CD4-positive, alpha-beta T cell treated with Interleukin-2 at 100 ng/mL for 4 hours (primary cell): ENCODE measurements at places on chromosomes 3 and 15.

GRCh38 chr15:60370869-60371136 is 27.0 kb downstream of the ANXA2 start:
- no peak for DNase-seq

GRCh38 chr3:159994182-159994581 is 5.5 kb downstream of the IL12A start:
- DNase-seq, result no peak

GRCh38 chr3:83003917-83004316 is 1242.5 kb upstream of the GBE1 start:
- no peak for DNase-seq

DNA sequence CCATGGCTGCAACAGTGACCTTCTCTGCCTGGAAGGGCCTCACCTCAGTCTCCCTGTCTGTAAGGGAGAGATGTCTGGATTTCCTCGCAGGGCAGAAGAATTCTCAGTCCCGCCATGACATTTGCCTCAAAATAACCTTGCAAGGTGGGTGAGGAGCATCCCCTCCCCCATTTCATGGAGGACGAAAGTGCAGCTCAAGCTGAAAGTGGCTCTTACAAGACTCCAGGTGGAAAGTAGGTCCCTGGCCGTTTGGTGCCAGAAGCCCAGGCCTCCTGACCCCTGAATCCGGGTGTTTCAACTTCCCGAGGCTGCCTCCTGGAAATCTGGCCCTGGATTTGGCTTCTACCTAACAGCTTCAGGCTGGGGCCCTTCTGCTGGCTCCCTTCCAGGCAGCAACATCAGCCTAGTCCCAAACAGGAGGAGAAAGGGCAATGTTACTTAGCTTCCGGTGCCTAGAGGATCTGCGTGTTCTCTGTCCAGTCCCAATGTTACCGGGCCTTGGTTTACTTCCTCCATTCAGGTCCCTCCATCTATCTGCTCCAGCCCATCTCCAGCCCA is 769 bp upstream of the CSPG4 start:
- no peak for DNase-seq

GRCh38 chr15:67746022-67746421 is 79.3 kb upstream of the SKOR1 start:
- DNase-seq, result no peak

DNA sequence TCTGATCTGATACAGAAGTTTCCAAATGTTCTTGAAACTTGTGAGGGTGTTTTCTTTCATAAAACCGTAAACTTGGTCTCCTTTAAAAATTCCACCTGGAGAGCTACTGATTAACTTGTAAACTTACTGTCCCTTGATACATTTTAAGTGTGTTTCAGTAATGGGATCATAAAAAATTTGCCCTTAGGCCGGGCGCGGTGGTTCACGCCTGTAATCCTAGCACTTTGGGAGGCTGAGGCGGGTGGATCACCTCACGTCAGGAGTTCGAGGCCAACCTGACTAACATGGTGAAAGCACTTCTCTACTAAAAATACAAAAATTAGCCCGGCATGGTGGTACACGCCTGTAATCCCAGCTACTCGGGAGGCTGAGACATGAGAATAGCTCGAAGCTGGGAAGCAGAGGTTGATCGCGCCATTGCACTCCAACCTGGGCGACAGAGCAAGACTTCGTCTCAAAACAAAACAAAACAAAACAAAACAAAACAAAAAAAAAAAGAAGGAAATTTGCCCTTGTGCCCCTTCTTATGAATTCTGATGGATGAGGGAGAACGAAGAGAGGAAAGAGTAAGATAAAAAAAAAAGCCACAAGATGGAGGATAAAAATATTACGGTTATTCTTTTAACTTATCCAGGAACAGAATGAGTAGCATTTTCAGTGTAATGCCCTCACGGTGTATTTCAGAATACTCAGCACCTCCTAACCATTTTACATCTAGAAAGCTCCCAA is 32.1 kb upstream of the AP4E1 start:
- DNase-seq, result no peak

DNA sequence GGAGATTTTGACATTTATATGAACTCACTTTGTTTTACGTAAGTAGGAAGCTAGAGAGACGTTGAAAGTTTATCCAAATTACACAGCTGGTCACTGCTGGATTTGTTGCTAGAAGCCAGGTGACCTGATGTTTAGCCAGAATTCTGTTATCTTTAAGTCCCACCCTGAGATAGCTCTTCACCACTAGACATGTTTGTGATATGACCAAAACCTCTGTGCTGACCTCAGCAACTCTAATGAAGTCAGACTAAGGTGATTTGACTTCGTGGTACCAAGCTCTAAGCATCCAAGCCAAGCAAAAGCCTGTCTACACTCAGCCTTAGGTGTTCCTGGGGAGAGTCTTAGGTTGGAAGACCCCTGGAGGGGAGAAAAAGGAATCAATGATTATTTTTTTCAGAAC is 102.4 kb downstream of the ARRDC4 start:
- DNase-seq, result no peak

- DNase-seq, result no peak
Observed at GRCh38 chr3:135084405-135084804, 289.3 kb downstream of the EPHB1 start.

- DNase-seq, result no peak
Observed at GRCh38 chr3:100748220-100748619, 38.9 kb downstream of the TFG start.

GRCh38 chr3:73766599-73767381 is 142.0 kb upstream of the PDZRN3 start:
- DNase-seq, result no peak

GRCh38 chr15:88115486-88116152 is 140.9 kb downstream of the NTRK3 start:
- DNase-seq, result no peak

GRCh38 chr3:48001991-48002390 is 14.2 kb downstream of the MAP4 start:
- no peak for DNase-seq

DNA sequence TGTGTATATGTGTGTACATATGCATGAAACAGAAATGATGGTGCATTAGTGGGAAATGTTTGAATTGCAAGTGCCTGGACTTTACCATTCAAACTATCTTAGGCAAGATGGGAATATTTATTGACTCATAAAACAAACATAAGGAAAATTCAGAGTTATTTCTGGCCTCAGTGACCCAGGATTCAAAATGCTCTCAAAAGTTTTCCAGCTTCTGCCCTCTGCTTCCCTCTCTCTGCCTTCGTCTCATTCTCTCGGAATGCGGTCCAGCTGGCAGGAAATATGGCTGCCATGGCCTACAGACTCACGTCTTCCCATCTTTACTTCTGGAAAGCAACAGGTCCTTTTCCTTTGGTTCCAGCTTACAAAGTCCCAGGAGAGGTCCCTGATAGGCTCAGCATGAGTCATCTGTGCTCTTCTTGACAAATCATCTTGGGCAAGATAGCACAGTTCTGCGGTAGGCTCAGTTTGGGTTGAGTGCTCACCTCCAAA is 8.7 kb upstream of the ZNF774 start:
- DNase-seq, result no peak

- DNase-seq, result no peak
Observed at GRCh38 chr3:55183201-55183600, 255.3 kb upstream of the LRTM1 start.

GRCh38 chr3:172082269-172082668 is 42.9 kb downstream of the FNDC3B start:
- no peak for DNase-seq

- DNase-seq, result no peak
Observed at GRCh38 chr3:151578495-151578894, 117.6 kb upstream of the IGSF10 start.

GRCh38 chr3:73656241-73656890 is 31.6 kb upstream of the PDZRN3 start:
- no peak for DNase-seq

DNA sequence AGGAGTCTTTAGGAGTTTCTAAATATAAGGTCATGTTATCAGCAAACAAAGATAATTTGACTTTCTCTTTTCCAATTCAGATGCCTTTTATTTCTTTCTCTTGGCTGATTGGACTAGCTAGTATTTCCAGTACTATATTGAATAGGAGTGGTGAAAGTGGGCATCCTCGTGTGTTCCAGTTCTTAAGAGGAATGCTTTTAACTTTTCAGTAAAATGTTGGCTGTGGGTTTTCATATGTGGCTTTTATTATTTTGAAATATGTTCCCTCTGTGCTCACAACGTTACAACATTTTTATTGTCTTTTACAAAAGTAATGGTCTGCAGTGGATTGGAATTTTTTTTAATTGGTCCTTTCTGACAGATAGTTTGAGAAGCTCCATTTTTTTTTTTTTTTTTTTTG is 8.2 kb upstream of the ZNF280D start:
- no peak for DNase-seq

GRCh38 chr3:181929501-181929900 is 217.8 kb downstream of the SOX2 start:
- no peak for DNase-seq

DNA sequence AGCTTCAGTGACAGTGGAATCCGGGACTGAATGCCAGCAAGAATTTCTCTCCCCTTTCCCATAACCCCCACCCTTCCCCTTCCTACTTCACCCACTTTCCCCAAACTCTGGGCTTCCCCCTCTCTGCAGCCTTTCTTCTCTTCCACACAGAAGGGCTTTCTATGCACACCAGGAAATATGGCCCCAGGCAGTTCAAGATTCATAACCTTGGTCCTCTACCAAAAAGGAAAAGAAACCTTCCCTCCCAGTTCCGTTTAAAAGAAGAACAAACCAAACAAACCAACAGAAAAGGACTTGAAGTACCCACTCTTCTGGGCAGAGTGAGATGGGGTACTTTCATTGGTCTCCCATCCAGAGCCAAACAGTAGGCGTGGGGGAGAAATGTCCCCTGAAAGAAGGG is 68.8 kb upstream of the ABHD2 start:
- DNase-seq, result no peak

DNA sequence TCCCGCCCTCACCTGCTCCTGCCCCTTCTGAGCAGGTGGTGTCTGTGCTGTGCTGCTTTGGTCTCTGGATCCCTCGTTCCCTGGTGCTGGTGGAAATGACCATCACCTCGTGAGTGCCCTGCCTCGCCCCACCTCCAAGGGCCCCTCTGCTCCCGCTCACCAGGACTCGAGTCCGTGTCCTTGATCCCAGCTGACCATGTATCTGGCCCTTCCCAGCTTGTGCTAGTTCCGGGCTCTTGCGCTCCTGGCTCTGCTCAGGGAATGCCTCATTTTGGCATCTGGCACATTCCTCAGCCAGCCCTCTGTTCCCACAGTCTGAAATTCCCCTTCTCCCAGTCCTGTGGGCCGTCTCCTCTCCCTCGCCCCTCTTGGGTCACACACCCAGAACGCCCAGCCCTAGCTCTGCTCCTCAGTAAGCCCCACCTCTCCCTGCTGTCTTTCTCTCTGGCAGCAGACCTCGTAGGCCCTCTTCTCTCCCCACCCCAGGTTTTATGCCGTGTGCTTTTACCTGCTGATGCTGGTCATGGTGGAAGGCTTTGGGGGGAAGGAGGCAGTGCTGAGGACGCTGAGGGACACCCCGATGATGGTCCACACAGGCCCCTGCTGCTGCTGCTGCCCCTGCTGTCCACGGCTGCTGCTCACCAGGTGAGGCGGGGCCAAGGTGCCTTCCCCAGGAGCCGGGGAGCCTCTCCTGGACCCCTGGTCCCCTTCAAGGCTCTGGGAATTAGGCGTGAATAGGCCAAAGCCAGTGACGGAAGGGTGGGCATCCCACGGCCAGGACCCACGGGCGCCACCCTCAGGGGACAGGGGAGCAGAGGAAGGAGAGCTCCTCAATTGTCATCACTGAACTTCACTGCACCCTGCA is 11.5 kb downstream of the SLC51A start:
- no peak for DNase-seq

DNA sequence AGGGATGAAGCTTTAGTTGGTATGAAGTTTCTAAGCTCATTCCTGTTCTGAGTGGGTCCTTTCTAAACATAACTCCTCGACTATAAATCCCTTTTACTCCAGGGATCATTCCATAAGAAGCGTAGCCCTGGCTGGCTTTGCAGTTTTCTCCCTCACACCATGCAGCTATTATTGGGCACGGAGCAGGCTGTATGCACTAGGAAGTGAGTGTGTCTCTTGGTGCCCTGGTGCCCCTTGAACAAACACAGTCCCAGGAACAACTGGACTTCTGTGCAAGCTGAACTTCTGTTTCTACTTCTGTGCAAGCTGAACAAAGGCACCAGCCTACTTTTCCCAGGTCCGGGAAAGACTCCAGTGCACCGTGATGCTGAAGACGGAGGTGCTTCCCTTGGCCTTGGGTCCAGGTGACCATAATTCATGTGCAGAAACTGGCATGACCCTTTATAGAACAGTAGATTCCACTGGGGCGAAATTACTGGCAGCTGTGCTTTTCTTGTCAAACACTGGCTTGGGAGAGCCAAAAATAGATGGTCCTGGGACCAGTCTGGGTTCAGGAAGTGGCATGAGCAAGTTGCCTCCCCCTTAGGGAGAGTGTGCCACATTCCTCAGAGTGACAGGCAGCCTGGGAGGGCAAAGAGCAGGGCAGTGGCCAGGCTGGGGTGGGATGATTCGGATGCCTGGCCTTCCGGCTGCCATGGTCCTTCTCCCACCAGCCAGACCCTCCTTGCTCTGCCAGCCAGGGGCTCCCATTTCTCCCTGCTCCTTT is 127.2 kb downstream of the SLCO3A1 start:
- DNase-seq, result no peak

DNA sequence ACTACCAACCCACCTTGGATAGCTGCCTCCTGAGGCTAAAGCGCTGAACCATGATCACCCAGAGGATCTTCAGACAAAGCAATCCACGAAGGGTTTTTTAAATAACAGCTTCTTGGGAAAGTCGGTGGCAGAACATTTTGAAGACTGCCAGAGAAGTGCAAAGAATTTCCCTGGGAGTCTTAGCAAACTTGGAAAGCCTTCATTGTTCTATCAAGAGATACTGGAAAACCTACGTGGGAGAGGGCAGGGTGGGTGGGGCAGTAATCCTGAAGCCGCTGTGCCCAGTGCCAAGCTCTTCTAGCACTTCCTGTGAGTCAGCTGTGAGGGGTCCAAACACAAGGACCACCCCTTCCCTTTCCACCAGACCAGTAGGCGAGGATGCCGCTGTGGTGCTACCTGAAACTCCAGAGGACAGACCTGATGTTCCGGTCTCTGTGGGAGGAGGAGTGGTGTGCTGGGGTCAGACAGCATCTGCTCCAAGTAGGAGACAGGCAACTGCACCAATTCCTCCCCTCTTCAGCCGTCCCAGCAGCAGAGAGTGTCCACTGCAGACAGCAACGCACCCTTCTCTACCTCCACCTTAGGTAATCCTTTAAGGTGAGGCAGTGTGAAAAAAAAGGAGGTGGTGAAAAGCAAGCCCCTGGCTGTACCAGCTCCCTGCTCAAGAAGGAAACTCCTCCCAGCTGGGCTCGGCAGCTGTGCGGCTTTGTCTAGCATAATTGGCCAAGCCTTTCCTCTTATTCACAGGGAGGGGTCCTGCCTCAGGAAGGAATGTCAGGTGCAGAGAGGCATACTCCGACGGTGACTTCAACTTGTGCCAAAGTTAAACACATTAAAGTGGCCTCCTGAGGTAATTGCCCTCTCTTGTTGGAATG is 99.0 kb downstream of the TMCC1 start:
- DNase-seq, result no peak

- DNase-seq, result no peak
Observed at GRCh38 chr3:118986734-118987133, 47.9 kb downstream of the IGSF11 start.

DNA sequence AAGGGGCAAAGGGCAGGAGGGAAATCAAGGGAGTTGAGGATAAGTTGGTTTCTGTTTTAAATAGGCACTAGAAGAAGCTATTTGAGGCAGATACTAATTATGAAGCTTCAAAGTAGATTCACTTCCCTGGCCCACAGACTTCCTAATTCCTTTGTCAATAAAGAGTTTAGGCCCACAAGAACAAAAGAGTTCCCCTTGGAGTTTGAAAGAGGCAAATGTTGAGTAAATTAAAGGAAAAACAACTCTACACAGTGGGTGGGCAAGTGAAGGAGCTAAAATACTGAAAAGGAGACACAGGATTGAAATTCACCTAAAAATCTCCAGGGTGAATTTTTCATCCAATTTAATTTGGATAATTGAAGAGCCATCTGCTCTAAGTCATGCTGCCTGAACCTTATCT is 411.7 kb upstream of the RORA start:
- DNase-seq, result no peak
